Stimulated activated CD8-positive, alpha-beta memory T cell treated with anti-CD3 and anti-CD28 coated beads, Interleukin-4, amount 100 ng/mL, for 1 hour (primary cell): ENCODE measurements at places on chromosomes 11 and 22.

GRCh38 chr22:28019881-28020861, 101.1 kb upstream of the PITPNB start:
- peak; percentile 36 for DNase-seq

- DNase-seq = no peak
These were observed 159.9 kb upstream of the NAV2 start for GRCh38 chr11:19552656-19553260.

DNA sequence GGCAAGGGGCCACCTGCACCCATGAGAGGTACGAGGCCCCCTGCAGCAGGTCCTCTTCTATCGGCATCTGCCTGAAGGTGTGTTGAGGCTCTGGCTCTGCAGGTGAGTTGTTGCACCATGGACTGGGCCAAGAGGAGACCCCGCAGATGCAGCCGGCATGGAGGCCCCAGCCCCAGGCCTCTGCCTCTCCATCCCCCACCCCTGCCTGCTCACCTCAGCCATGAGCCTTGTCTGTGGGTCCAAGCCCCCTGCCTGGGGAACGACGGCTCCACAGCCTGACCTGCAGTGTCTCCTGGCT, 1386.2 kb downstream of the BRD1 start:
- no peak for DNase-seq

DNA sequence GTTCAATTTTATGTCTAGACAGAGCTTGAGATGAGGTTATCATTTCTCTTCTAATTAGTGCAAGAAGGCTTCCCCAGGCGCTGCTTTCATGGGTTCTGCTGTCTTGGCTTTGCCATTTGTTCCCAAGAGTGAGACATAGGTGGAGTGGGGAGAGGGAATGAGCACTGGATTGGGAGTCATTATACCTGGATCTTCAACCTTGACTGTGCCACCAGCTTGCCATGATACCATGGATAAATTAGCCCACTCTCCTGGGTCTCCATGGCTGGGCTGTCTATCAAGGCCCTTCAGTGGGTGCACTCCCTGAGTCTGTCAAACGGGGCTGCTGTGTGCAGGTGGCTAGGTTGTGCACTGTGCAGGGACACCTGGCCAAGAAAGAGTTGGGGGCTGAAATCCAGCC, 15.6 kb upstream of the NECTIN1 start:
- no peak for DNase-seq

GRCh38 chr11:75246006-75246670, 5.6 kb downstream of the TPBGL start:
- DNase-seq = no peak
